ENCODE measurements at places on chromosomes 5 and 9. TPM values are rescaled to one million over a fixed set of nuclear protein-coding genes. Genes with fewer than 3 reads are reported as not detected.

The PHF24 gene
- total RNA-seq = 1.3 TPM

The IGFBPL1 gene
- 0.63 TPM for total RNA-seq

The STING1 gene
- total RNA-seq = 63.3 TPM

The SLC6A18 gene
- total RNA-seq = not detected

DNA sequence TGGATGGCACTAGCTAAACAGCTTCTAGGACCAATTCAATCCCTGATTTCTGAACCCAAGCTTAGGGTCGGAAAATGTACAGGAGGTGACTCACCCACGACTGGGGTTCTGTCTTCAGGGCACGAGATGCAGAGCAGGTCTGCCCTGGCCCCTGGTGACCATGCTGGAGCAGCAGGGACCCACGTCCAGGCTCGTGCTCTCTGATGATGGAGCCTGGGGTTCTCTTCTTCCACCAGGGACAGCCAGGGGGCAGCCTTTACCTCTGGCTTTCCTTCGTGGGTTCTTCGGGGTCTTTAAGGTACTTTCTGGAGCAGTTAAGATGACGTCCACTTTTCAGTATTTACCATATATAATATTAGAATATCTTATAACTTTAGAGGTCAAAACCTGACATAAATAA, 2.1 kb downstream of the CFAP77 start:
- DNase-seq = no peak

GRCh38 chr5:100418231-100418630, 116.9 kb upstream of the FAM174A start:
- DNase-seq = no peak

GRCh38 chr5:81572201-81572600, 178.3 kb upstream of the ACOT12 start:
- DNase-seq = no peak

GRCh38 chr9:132637801-132638200, 32.0 kb downstream of the DDX31 start:
- DNase-seq = no peak

DNA sequence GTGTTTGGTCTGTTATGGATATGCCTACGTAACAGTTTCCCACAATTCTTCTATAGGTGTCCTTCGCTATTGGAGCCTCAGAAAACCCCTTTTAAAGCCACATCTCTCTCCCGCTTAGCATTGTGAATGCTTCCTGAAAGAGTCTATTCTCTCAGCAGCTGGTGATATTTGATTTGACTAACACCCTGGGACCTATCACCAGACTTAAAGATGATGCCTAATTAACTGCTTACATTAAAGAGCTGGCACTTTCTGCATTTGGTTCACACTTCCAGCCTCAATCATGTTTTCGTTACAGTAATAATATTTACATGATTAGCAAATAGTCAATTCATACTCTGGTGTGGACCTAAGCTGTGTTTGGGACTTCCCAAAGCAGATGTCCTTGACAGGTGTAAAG, 90.1 kb upstream of the VLDLR start:
- DNase-seq = no peak

DNA sequence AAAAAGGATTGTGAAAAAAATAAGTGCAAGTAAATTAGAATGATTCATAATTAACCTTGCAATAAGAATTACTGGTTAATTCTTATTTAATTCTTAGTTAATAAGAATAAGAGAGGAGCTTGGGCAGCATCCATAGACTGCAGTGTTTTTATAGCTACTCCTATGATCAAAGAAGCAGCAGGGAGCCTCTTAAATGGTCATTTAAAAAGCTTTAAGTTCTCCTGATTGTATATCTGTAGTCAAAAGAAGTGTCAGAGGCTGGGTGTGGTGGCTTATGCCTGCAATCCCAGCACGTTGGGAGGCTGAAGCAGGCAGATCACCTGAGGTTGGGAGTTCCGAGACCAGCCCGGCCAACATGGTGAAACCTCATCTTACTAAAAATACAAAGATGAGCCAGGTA, 14.4 kb downstream of the ACER2 start:
- no peak for DNase-seq

GRCh38 chr5:59537961-59538749, 355.4 kb downstream of the PDE4D start:
- no peak for DNase-seq

DNA sequence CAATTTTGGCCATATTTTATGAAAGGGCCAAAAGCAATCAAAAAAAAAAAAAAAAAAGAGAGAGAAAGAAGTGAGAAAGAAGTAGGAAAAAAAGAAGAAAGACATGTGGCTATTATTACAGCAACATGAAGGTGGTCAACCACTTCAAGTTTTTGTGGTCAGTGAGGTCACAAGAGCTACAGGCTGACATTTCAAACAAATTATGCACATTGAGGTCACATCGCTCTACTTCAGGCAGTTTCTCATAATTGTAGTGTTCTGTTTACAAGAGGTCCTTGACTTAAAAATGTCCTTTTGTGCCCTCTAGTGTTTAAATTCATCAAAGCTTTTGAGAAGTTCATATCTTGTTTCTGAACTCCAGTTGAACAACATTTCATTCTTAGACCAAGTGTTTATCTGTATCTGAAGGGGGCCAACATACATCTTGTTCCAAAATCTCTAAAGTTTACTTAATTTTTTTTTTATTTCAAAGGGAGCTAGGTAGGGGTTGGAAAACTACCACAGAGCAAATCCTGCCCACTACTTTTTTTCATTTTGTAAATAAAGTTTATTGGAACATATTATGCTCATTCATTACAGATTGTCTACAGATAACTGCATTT, 513.1 kb downstream of the PDE4D start:
- DNase-seq = no peak

GRCh38 chr9:87595610-87596009, 97.9 kb downstream of the DAPK1 start:
- no peak for DNase-seq

DNA sequence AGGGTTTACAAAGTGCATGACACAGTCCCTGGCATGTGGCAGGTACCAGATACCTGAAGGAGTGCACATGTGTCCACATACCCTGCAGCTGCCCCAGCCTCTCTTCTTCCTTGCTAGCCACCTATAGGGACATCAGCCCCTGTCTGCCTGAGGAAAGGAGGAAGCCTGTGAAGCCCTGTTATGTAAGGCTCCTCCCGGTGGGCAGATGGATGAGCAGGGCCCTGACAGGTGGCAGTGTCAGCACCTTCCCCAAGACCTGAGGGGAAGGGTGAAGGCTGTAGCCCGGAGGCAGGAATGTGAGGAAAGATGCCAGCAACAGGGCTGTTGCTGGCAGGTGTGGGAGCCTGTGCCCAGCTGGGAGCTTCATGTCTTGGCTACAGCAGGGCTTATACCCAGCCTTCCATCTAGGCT, 21.7 kb downstream of the TCF7 start:
- no peak for DNase-seq

DNA sequence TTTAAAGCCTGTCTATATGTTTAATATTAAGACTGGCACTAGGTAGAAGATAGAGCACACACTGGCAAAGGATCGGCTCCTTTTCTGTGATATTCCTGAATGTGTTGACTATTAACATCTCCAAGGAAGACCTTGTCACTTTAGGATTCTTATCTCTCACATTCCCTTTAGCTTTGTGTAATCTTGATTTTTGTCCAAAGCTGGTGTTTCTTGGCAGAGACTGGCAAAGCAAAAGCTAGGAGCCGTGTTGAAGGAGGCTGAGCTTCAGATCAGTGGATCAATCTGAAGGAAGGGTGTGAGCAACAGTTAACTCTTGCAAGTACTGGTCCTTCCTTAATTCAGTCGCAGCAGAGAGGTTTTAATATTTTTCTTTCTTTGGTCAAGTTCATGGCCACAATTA, 830.4 kb upstream of the ZNF608 start:
- no peak for DNase-seq

GRCh38 chr5:134110382-134110781, 4.1 kb upstream of the TCF7 start:
- no peak for DNase-seq

GRCh38 chr9:112009656-112010055, 113.0 kb downstream of the UGCG start:
- DNase-seq = no peak

DNA sequence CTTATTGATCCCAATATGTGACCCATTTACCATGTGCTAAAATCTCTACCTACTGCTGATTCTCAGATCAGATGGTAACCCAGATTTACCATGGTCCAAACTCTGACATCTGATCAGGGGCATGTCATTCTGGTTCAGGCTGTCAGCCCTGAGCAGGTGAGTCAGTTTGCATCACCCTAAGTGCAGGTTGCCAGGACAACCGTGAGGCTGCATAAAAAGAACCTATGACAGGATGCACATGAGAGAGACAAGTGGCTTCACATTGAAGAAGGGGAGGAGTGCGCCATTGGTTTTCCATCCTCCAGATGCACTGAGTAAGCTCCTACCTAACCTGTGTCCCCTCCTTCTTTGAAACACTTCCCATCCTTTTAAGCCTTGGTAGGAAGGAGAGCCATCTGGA, 801 bp upstream of the PRSS3 start:
- DNase-seq = no peak

DNA sequence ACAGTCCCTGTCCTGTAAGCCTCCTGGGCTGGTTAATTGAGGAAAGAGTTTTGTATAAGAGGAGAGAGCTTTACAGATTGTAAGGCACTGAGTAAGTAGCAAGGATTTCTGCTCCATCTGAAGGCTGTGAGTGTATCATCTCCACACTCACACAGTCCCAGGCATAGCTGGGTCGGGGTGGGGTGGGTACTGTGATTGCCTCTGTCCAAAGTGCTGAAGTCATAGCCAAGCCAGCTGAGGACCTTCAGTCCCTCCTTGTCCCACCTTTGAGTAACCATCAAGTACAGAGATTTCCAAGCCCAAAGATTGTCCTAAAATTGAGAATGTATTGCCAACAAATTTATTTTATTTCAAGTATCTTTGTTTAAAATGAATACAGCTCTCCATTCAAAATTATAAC, 5.5 kb upstream of the DNAJB5 start:
- DNase-seq = peak; percentile 31

GRCh38 chr5:8005416-8005815, 136.5 kb downstream of the MTRR start:
- DNase-seq = no peak

GRCh38 chr5:68780299-68780955, 313.4 kb upstream of the SLC30A5 start:
- DNase-seq = no peak

All from mucosa of descending colon (tissue), 3 donors.